Stimulated activated CD4-positive, alpha-beta T cell treated with anti-CD3 and anti-CD28 coated beads, Interleukin-4, amount 100 ng/mL, for 48 hours (primary cell): ENCODE measurements at places on chromosomes 4 and X.

- no peak for DNase-seq
Measured at GRCh38 chr4:102143433-102143832, 201.8 kb downstream of the SLC39A8 start.

DNA sequence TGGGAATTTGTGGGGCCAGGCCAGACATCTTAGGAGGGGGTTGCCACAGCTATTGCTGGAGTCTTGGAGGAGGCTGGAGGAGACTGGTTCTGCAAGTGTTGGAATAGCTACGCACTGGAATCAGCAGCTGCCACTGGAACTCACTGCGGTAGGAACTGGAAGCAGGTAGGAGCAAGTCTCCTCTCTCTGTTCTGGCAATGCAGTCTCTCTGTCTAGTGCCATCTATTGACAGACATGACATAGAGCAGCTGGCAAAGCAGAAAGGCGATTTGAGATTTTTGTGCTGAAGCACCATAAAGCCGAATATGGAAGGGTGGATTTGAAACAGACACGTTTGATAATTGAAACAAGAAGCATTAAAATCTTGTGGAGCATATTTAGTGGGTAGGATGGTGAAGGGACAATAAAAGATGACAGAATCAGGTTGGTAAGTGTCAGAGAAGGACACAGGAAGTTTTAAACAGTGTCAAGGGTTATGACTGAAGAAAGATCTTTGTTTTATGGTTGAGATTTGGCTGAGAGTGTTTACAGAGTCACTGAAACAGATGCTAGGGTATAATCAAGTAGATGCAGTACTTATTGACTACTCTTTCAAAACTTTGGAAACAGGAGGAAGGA lies 23.5 kb upstream of the SYNPO2 start:
- DNase-seq = no peak

- no peak for DNase-seq
Measured at GRCh38 chrX:10213716-10214115, 56.9 kb downstream of the CLCN4 start.

- no peak for DNase-seq
Measured at GRCh38 chr4:113314426-113314825, 265.0 kb downstream of the ANK2 start.

GRCh38 chrX:46326161-46326560 lies 219.1 kb downstream of the ZNF674 start:
- DNase-seq = no peak

DNA sequence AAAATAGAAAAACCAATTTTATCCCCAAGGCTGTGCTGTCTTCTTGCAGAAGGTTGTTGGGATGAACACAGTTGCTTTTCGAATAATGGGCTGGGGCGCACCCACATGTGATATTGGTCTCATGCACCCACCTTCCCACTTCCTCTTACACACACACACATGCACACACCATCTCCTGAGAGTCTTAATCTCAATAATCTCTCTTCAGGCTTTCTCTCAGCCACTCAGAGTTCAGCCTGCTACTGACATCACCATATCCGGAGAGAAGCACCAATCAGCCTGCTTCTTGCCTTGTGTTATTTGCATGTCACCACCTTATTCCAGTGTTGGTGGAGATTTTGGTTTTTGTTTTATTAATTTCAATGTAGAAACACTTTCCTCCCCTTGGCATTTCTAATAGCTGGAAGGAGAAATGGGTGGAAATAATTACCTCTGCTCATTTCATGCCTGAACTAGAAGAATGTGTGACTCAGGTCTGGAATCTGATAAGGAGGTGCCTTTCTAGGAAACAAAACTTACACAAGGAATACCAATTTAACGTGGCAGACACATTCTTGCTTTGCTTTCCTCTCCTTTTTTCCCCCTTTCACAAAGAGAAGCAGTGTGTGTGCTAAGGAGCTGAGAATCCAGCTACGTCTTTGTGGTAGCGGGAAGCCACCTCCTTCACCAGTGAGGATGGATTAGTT lies 400.2 kb downstream of the MID1IP1 start:
- DNase-seq = no peak

GRCh38 chr4:153345012-153345981 lies 809 bp downstream of the MND1 start:
- DNase-seq = peak; percentile 36

GRCh38 chr4:48022192-48022799 lies 5.7 kb downstream of the NIPAL1 start:
- DNase-seq = no peak

GRCh38 chr4:109969919-109970318 lies 57.2 kb downstream of the EGF start:
- DNase-seq = no peak

DNA sequence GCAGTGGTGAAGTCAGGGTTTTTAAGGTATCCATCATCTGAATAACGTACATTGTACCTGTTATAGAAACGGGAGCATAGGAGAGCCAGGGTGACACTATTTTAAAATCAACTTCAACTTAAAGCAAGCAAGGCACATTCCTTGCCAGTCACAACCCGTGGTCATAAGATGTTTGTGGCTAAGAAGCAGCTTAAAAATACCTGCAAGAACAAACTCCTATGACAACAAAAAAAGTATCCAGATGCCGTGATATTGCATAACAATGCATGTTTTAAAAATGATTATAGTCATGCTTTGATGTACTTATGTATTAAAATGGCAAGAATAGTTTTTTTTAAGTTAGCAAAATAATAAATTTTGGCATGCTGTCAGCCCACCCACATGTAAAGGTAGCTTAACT lies 16.5 kb upstream of the SYNPO2 start:
- no peak for DNase-seq

DNA sequence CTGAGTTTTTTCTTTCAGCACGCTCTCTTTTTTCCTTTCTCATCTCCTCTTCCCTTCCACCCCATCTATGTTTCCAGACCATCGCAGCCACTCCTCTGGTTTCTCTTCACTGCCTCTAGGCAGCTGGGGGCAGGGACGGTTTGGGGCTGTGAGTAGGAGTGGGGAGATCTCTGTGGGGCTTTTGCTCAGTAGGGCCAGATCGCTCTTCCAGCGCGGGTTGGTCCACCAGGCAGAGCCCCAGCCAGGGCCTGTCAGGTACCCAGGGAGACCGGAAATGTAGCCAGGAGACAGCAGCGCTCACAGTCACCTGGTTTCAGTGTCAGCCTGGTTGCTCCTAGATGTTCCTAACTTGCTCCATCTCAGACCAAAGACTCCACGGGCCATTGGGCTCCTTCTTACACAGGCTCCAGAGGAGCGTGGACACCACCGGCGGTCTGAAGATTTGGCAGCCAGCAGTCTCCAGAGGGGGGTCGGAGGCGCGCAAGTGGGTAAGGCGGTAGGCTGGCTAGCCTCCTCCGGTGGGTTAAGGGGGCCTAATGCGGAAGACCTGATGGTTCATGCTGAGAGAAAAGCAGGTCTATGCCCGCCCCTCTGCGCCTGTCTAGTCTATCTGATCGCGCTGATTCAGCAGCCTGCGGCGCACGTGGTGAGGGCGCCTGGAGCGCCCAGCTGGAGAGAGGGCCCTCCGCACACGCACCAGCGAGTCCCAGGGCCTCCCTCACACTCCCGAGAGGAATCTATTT lies 1.8 kb downstream of the FGF5 start:
- no peak for DNase-seq

DNA sequence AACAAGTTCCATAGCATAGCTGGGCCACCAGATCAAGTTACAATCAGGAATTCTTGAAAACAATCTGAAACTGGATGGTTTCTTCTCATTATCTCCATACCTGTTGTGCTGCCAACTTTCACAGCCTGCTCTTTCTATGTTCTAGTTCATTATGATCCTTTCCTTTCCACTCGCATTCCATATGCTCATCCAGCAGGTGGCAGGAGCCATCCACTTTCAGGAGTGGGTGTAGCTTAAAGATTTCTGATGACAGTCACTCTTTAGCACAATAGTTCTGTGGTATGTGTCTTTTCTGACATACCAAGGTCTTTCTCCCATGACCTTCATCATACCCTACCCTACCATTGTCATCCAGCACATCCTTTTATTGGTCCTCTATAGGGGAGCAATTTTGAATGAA lies 46.4 kb downstream of the PAGE2 start:
- peak; percentile 3 for DNase-seq

- no peak for DNase-seq
Measured at GRCh38 chrX:69510137-69510715, 6.1 kb downstream of the NALF2 start.

DNA sequence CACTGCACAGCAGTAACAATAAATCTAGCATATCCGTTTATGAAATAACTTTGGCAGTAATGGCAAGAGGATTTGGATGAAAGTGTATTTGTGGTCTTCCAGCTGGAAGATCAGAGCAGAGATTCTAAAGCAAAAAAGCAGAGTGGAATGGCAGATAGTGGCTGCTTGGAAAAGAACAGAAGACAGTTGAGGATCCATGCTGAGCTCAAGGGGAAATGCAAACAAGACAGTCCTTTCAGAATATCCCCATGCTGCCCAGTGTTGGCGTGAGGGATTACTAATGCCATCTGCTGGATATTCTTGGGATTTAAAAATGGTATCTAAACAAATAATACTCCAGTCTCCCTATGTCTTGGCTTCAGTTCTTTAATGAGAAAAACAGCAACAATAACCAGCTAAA lies 629.1 kb upstream of the ATOH1 start:
- DNase-seq = no peak

- DNase-seq = no peak
Measured at GRCh38 chrX:16643176-16643575, 6.8 kb upstream of the S100G start.

- no peak for DNase-seq
Measured at GRCh38 chrX:54422168-54422567, 18.0 kb upstream of the TSR2 start.

DNA sequence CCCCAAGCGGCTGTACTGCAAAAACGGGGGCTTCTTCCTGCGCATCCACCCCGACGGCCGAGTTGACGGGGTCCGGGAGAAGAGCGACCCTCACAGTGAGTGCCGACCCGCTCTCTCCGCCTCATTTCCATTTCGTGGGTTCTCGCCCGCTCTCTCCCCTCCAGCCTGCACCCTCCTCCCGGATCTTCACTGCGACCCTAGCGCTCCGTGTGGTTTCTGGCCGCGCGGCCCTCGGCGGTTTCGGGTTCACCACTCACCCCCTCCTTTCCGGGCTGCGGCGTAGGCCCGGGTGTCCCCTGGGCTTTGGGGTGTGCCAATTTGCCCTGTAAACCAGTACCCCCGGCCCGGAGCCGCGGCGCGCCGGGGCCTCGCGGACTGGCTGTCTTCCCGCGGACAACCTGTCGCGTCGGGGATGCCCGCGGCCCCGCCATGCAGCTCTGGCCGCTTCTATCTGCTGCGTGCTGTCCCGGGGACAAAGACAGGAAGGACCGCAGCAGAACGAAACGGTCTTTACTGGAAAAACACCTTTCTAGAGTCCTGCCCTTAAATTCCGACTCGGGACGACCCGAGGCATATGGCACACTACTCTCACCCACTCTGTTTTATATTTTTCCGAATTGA lies 737 bp downstream of the FGF2 start:
- peak; percentile 4 for DNase-seq

DNA sequence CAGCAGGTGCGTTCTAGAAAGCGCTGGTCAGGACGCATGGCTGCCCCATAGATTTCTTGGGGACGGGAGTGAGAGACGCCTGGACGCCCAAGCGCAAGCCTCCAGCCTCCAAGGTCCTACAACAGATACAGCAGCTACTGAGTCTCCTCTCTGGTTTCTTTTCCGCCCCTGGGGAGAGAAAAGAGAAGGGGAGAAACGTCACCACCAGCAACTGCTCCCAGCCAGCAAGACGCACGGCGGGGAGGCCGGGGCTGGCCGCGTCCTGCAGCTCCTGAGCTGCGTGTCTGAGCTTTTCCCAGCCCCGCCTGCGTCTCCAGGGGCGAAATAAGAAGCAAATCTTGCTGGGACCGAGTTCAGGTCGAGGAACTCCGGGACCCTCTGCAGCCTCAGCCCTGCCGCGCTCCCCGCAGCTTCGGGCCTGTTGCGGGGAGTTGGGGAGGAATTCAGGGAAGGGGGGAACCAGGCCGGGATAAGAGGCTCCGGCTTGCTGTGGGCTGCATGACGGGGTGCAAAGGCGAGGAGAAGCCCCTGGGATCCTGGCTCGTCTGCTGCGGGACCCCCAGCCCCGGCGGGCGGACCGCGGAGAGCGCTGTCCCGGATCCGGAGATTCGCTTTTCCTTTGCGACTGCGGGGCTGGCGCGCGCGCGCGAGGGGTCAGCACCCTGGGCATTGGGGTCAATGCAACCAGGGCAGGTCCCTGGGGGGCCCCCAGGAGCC lies 6.8 kb upstream of the SHOX start:
- no peak for DNase-seq

DNA sequence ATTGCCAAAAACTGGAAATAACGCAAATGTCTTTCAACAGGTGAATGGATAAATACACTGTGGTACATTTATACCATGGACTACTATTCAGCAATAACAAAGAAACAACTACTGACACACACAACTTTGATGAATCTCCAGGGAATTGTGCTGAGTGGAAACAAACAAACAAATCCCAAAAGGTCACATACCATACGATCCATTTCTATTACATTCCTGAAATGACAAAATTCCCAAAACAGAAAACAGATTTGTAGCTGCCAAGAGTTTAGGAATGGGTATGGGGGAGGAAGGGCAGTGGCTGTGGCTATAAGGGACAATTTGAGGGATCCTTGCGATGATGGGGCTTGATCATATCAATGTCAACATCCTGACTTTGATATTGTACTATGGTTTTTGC lies 2.5 kb downstream of the ZNF182 start:
- DNase-seq = no peak

- DNase-seq = no peak
Measured at GRCh38 chrX:8653956-8654355, 78.0 kb downstream of the ANOS1 start.

GRCh38 chrX:119502727-119503483 lies 34.7 kb downstream of the SLC25A5 start:
- DNase-seq = no peak

- DNase-seq = no peak
Measured at GRCh38 chr4:25970691-25971432, 56.8 kb downstream of the SMIM20 start.

- no peak for DNase-seq
Measured at GRCh38 chr4:163554870-163555465, 60.5 kb downstream of the TMA16 start.

DNA sequence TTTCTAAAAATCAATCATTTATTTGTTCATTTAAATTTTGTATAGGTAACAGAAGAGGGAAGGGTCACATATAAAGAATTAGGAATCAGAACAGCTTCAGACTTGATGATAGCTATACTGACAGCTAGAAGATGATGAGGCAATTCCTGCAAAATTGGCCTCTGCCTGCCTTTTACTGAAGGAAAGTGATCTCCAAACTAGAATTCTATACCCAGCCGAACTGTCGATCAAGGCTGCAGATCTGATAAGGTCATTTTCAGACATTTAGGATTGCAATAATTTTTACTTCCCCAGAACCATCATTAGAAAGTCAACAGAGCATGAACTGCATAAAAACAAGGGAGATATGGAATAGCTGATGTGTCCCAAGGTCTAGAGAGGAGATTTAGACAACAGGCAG lies 66.3 kb downstream of the HTRA3 start:
- DNase-seq = no peak

DNA sequence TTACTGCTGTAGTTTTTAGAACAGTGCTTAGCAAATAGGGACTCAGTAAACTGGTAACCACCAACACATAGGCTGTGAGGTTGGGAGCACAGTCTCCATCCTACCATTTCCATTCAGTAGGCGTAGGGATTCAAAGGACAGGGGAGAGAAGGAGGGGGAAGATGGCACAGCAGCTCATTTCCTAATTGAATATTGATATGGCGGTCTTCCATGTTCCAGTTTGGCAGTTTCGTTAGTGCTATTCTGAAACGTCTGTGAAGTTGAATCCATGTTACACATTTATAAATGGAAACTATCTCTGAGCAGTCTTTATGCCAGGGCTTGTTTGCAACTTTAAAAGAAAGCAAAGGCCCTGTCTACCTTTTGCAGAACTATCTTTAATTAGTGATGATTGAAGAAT lies 105.5 kb downstream of the PARM1 start:
- no peak for DNase-seq

- no peak for DNase-seq
Measured at GRCh38 chr4:14863418-14864364, 138.6 kb upstream of the CPEB2 start.
